ENCODE measurements at places on chromosomes 12 and 14.
A peak's percentile ranks its signal among the peaks of the same experiment; 100 is the strongest.

DNA sequence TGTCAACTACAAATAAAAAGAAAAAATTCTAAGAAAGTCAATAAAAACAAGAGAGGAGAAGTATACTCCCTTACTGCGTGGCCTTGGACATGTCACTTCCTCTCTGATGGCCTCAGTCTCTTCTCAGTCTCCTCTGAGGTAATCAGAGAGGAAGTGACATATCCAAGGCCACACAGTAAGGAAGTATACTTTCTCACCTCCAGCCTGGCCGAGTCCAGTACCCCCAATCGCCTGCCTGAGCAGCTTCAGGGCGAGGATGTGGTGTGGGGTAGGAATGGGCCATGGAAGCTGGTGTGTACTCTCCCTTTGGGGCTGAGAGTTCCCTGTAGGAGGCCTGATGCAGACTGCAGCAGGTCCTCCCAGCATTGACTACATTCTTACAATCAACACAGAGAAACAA is 15.8 kb downstream of the VDR start:
- DNase-seq = no peak

- DNase-seq = no peak
These were observed 12.8 kb downstream of the TUNAR start for GRCh38 chr14:95889236-95889979.

DNA sequence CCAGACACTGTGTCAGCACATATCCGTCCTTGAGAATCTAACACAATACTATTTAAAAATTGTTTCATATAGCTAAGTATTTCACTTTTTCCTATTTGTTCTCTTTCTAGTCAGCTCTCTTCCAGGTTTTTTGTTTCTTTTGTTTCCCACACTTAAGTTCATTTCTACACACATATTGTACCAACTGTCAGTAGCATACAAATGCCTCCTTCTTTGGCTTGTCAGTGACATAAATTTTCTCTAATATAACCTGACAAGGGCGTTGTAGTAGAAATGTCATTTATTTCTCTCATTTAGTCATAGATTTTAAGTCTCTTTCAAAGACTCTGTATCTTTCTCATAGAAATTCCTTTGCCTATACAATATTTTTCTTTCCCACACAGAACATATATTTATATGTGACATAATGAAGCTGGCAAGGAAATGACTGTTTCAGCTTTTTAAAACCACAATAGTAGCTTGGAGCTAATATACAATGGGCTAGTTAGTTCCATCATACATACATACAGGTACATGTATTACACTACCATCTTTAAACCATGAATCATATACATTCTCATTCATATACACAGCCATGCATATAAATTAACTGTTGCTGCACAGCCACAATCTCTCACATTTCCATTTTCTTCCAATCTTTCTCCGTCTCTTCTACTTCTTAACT is 42.3 kb upstream of the EPS8 start:
- no peak for DNase-seq

- DNase-seq = peak; percentile 64
These were observed 55.6 kb upstream of the ACTN1 start for GRCh38 chr14:69034612-69035262.

- no peak for DNase-seq
These were observed 401.6 kb downstream of the FOXG1 start for GRCh38 chr14:29168149-29168548.

GRCh38 chr12:132356691-132357622 is 27.6 kb upstream of the GALNT9 start:
- peak; percentile 5 for DNase-seq

- DNase-seq = no peak
These were observed 15.5 kb upstream of the TMX1 start for GRCh38 chr14:51224551-51224950.
